Esophagus squamous epithelium (tissue), 5 donors: ENCODE measurements at places on chromosomes 12 and 14.

DNA sequence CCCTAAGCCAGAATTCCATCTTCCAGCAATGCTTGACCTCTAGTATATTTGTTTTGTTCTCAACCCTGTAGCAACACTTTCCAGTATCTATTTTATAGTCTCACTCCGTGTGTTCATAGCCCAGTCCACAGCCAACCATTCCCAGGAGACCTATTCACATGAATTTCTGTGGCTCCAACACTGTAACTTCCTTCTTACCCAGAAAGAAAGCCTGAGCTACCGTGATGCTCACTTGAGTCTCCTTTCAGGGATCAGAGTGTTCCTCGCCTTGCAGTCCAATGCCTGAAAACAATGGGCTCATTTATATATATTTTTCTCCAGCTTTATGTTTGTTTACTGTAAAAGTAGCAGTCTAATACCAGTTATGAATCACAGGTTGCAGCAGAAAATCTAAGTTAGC is 645.0 kb upstream of the NOVA1 start:
- no peak for DNase-seq

DNA sequence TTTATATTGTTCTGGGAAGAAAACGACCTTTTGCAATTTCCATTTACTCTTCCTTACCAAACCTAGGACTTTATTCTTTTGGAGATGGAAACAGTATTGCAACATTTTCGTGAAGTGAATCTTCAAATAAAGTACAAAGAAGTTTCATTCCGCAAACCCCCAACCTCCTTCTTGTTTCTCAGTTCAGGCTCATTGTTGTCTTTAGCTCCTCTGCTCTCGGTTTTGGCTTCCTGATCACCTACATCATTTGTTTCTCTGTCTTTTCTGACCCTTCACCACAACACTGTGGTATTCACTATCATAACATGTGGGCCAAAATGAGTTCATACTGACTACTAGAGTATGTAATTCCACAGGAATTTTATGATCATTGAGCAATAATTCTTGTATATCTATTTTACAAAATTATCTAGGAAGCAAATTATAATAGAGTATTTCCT is 266.8 kb downstream of the ADAMTS20 start:
- no peak for DNase-seq

- DNase-seq: no peak
Observed at GRCh38 chr12:5260591-5261086, 171.3 kb upstream of the NTF3 start.

- no peak for DNase-seq
Observed at GRCh38 chr14:55803873-55804553, 224.0 kb downstream of the KTN1 start.

DNA sequence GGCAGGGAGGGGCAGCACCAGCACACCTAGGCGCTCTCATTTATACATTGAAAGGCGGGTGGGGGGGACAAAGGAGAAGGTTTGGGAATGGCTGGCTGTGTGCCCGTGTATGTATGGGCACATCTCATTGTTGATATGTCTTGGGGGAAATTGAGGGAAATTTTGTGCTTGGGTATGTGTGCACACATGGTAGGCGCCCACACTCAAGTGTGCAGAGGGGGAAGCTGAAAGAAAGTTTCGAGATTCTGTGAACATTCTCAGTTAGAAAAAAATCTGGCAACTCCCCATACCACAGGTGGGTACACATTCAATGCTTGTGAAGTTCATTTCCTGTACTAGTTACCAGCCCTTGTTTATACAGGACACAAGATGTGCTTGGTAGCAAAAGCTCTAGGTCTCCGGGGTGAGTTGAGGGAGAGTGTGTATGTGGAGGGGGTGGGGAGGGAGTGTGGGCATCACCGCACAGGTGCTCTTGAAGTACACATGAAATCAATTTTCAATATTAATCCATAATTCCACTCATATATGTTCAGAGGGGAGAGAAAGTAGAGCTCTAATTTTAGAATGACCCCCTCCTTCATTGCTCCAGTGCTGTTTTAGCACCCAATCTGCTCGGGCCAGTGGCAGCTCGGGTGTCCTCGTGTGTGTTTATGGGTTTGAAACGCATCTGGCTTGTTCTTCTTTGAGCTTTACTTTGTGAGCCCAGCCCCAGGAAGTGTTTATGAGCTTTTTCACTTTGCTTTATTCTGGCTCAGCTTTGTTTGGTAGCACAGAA is 286.0 kb downstream of the ZFP36L1 start:
- DNase-seq: no peak

GRCh38 chr12:43692064-43692463 is 66.5 kb downstream of the PUS7L start:
- DNase-seq: no peak

- DNase-seq: no peak
Observed at GRCh38 chr12:66496595-66496994, 182.3 kb downstream of the GRIP1 start.

GRCh38 chr14:22190411-22191191 is 398.4 kb downstream of the DAD1 start:
- no peak for DNase-seq

DNA sequence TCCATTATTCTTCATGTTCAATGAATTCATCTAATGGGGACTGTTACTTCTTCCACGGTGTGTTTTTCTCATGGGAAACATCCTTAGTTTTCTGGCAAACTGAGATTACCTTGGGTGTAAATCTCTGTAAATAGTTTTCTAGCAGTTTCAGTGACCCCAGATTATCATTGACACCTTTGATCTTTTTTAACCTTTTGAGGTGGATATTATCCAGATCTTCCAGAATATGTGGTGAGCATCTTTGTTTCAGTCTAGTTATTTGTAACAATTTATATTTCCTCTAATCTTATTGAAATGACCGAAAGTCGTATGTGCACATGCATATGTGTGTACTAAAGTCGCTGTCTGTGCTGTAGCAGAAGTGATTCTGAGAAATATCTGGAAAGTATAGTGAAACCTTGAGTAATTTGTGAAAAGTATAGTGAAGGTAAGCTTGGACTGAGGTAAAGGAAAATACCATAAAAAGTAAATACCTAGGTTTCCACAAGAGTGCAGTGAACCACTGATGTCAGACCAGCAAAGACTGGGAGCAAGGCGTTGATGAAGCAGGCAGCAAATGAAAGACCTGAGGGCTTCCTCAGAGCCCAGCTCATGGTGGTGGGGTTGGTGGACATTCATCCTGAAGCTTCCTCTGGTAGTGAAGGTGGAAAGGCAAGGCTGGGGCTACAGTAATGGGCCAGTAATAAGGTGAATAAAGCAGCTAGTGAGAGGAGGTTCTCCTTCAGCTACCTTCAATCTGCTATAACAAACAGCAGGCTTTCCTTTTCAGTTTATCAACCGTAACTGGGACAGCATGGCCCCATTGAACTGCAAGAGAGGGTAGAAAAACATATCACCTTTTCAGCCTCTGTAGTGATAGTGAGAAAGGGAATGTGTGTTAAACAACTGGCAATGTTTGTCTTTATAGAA is 480.2 kb upstream of the FBXO33 start:
- DNase-seq: no peak

- DNase-seq: no peak
Observed at GRCh38 chr14:104981699-104982541, 3.7 kb upstream of the CLBA1 start.

GRCh38 chr12:26277506-26278246 is 82.3 kb downstream of the SSPN start:
- DNase-seq: no peak

- no peak for DNase-seq
Observed at GRCh38 chr12:6961278-6961694, 9.2 kb downstream of the PHB2 start.

- DNase-seq: no peak
Observed at GRCh38 chr12:26580619-26581018, 252.4 kb downstream of the ITPR2 start.

DNA sequence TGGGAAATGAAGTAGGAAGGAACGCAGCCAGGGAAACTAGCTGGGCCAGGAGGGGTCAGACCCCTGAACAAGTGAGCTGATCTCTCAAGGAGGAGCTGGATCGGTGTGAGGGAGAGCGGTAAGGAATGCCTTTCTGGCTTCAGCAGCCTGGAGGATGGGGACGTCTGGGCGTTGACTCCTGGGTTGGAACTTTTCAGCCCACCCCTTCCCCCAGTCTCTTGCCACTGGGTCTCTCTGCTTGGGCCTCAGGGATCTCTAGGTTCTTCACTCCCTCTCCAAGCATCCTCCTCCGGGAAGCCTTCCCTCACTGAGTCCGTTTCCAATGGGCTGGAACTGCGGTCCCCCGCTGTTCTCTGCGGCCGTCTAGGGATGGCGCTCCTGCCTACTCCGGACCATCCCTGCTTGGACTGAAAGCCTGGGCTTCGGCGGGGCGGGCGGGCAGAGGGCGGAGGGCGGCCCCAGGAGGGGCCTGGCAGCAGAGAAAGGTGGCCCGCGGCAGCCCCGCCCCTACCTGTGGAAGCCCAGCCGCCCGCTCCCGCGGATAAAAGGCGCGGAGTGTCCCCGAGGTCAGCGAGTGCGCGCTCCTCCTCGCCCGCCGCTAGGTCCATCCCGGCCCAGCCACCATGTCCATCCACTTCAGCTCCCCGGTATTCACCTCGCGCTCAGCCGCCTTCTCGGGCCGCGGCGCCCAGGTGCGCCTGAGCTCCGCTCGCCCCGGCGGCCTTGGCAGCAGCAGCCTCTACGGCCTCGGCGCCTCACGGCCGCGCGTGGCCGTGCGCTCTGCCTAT is at the start of gene KRT7:
TSS of gene KRT7 (plus strand) at position 570 of the 788 bp plus-strand sequence. CDS start at position 624, 54 bp downstream.
- DNase-seq: no peak

DNA sequence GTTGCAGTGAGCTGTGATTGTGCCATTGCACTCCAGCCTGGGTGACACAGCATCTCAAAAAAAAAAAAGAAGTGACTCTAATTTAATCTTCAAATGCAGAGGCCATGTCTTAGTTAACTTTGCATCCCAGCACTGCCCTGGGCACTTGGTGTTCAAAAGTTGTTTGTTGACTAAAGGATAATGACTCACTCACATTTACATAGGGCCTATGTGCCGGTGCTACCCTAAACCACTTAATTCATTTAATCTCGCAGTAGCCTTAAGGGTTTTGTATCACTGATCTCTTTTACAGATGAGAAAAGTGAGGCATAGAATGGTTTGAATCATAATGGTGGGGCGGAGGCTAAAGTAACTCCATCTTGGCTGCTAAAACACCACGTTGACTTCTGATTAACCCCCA is 23.7 kb downstream of the MFAP5 start:
- DNase-seq: no peak

GRCh38 chr14:20935303-20935984 is 19.8 kb upstream of the RNASE2 start:
- no peak for DNase-seq

DNA sequence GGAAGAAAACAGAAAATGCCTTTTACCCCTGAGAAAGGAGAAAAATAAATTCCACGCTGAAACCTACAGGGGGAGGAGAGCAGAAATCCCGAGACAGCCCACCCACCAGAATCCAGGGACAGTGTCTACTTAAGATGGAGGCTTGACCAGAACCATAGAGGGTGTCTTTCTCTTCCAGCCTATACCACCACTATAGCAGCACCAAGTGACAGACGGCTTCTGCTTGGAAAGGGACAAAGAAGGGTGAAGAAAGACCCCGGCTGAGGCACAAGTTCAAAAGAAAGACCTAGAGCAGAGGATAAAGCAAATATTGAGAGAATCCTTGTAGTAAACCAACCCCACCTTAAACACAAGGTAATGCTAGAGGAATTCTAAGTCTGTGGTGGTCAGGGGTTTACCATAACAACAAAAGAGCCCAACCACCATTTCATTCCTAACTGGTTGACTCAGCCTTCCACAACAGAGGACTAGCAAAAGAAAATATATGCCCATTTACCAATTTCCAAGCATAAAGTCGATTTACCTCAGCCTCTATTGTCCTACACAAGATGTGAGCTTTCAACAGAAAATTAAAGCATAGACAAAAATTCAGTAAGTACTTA is 105.3 kb upstream of the FOXG1 start:
- DNase-seq: no peak

DNA sequence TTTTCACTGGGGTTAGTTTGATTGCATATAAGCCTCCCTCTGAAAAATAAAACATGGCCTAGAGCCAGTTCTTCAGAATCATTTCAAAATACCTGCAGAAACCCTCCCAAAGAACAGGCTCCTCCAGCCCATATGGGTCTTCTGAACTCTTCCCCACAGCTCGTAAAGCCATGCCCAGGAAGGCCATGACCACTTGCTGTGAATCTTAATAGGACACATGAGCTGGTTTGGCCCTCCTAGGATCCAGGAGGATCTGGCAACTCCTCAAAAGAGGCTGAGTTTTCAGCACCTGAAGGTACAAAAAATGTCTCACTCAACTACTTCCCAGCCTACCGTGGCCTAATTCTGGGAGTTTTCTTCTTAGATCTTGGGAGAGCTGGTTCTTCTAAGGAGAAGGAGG is 2.4 kb downstream of the MYBPC1 start:
- DNase-seq: no peak

DNA sequence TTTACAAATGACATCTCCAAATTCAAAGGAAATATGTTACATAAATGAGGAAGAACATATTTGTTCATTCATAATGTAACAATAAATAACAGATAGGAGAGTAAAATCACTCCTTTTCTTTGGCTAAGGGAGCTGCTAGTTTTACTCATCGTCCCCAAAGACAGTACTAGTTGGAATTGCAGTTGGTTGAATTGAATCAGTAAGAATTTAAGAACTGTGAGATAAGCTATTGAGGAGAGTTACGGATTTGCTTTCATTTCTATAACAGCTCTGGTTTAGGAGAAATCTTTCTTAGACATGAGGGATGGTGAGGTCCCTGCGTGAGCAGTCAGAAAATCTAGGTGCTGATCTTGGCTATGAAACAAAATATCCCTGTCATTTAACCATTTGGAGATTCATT is 402.8 kb downstream of the AEBP2 start:
- DNase-seq: no peak

GRCh38 chr12:112546996-112547395 is 128.2 kb downstream of the PTPN11 start:
- DNase-seq: no peak

DNA sequence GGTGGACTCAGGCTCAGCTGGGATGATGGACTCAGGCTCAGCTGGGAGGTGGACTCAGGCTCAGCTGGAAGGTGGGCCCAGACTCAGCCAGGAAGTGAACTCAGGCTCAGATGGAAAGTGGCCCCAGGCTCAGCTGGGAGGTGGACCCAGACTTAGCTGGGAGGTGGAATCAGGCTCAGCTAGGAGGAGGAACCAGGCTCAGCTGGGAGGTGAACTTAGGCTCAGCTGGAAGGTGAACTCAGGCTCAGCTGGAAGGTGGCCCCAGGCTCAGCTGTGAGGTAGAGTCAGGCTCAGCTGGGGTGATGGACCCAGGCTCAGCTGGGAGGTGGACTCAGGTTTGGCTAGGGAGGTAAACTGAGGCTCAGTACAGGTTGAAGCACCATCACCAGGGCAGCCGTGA is 21.8 kb upstream of the C14orf180 start:
- DNase-seq: no peak

DNA sequence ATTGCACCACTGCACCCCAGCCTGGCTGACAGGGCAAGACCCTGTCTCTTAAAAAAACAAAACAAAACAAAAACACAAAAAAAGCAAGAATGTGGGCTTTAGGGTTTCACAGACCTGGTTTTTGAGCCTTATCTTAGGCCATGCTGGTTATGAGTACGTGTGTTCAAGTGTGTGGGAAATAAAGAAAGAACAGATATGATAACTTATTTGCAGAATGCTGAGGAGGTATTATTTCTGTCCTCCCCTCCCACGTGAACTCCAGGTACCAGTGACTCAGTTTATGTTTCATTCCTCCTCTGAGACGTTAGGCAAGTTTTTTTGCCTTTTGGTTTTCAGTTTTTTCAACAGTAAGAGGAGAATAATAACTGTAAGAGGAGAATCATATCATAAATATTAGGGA is 49.3 kb downstream of the PCNX1 start:
- no peak for DNase-seq
